RCC 7860 (cell line): ENCODE measurements at places on chromosomes 3 and 15.
A peak's percentile ranks its signal among the peaks of the same experiment; 100 is the strongest.

GRCh38 chr3:66033241-66034138 lies 5.2 kb downstream of the MAGI1 start:
- no peak for DNase-seq

DNA sequence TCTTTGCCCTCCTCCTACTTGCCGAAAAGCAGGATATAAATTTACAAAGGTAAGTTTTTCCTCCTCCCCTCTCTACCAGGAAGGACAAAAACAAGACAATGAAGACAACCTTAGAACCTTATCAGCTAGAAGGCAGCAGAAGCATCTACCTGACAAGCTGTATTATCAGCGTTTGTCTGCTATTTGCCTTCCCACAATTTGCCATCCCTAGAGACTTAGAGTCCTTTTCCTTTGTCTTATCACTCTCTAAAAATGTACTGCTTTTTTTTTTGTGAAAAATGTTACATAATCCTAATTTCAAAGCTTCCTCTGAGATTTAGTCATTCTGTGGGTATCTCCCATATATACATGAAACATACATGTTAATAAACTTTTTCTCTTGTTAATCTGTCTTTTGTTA lies 176.9 kb upstream of the PROK2 start:
- DNase-seq = no peak

- DNase-seq = peak; percentile 58
Observed at GRCh38 chr15:44427756-44428724, 611 bp downstream of the CTDSPL2 start.

GRCh38 chr15:78142332-78142731 lies 6.8 kb upstream of the IDH3A start:
- no peak for DNase-seq

GRCh38 chr3:14201940-14202684 lies 23.5 kb downstream of the LSM3 start:
- DNase-seq = no peak

- DNase-seq = no peak
Observed at GRCh38 chr3:104584682-104585081, 782.0 kb upstream of the ALCAM start.
